ENCODE measurements at places on chromosomes 4 and X.

DNA sequence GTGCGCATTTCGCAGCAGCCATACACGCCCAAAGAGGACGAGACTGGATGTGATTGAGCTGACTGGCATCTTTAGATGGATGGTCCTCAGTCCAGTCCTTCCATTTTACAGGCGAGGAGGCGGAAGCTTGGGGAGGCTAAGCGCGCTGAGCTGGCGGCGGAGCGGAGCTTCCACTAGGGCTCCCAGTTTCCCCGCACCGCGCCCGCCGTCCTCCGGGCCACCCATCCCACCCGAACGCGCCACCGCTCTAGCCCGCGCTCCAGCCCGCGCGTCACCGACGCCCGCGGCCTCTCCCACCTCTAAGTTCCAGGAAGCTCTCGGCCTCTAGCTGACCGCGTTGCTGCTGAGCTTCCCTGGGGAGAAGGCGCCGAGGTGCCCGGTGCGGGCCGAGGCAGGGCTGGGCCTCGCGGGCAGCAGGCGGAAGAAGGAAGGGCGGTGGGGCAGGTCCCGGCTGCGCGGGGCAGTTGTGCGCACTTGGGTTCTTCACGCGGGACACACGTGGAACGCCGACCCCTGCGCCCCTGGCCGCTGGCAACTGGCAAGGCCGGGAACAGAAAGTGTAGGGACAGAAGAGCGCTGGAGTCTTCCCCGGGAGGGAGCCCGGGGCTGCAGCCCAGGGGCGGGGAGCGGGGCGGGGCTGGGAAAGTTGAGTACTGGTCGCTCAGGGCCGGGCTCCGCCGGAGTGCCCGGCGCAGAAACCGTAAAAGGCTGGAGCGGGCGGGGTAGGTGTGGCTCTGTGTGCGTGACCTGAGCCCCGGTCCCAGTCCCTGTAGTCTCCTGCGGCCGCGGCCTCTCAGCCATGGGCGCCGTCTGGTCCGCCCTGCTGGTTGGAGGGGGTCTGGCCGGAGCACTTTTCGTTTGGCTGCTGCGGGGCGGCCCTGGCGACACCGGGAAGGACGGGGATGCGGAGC is at the start of gene STBD1:
TSS of gene STBD1 (plus strand) at position 763 of the 911 bp plus-strand sequence. CDS start at position 800, 37 bp downstream.
- DNase-seq, result no peak

DNA sequence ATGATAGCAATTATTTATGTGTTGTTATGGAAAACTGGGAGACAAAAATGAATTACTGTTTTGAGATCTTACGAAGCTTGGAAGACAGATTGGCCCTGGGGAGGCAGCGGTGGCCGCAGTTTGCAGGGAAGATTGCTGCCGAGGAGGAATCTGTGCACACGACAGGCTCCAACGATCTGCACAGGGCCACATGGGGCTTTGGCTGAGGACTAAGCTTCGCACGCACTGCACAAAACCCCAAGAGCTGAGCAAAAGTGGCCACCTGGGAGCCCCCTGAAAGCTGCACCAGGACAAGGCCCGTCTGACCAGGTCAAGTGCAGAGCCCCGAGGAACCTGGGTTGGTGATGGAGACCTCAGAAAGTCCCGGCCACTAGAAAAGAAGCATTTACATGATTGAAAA is 5.2 kb upstream of the PDE6B start:
- DNase-seq, result no peak

- no peak for DNase-seq
Measured at GRCh38 chr4:2847302-2847871, 3.7 kb downstream of the ADD1 start.

DNA sequence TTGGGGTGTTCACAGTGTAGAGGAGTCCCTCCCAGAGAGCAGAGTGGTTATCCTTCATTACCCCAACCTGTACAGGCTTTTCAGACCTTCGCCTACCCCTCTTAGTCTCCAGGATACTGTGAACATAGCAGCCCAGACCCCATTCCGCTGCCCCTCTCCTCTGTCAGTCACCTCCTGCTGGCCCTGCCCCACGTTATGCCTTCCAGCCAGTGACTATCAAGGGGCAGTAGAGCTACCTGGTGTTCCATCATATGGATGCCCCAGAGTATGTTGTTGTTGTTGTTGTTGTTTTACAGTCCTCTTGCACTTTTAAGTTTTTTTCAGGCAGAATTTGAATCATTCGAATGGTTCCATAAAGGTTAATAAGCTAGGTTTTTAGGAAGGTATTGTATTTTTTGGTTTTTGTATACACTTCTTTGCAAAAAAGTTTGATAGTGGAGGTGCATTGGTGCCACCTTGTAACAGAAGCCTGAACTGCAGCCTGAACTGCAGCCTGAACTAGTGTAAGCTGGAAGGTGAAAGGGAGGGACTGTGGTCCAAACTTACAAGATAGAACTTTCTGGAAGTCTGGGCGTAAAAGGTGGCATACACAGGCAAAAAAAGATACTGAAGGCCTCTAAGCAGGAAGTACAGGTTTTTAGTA is 101.4 kb upstream of the RAB40AL start:
- peak; percentile 55 for DNase-seq

- DNase-seq, result no peak
Measured at GRCh38 chr4:140777894-140778293, 21.7 kb upstream of the TBC1D9 start.

GRCh38 chrX:104098151-104098808 is 14.0 kb upstream of the ZCCHC18 start:
- peak; percentile 61 for DNase-seq

DNA sequence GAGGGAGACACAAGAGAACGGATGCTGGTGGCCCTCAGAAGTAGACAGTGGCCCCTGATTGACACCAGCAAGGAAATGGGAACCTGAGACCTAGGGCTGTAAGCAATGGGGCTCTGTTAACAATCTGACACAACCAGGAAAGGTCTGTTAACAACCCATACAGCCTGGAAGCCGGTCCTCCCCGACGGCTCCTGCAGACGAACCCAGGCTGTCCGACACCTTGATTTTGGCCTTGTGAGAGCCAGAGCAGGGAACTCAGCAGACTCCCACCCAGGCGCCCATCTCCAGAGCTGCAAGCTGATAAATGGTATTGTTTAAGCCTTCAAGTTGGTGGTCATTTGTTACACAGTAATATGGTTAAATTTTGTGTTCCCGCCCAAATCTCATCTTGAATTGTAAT is 10.2 kb upstream of the CYTL1 start:
- DNase-seq, result no peak

DNA sequence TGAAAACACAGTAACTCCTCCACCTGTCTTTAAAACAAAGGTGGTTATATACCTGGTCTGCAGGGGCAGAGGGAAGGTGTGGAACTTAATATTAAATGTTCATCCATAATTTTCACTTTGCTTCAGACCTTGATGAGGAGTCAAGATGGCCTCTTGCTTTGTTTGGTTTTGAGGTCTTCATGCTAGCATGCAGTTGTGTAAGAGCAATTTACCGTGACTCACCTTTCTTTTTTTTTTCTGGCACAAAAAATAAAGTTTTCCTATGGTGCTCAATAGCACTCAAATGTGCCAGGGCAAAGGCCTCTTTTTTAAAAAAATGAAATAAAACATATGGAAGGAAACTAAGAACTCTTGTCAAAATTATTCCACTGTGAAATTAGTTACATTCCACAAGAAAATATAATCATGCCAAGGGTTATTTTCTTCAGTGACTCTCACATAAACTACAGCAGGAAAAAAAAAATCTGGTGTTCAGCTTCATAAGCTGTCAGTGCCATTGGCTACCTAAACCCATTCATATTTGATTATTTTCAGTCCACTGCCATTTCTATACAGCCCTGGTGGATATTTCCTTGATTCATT is 128.2 kb downstream of the SLC7A11 start:
- no peak for DNase-seq

DNA sequence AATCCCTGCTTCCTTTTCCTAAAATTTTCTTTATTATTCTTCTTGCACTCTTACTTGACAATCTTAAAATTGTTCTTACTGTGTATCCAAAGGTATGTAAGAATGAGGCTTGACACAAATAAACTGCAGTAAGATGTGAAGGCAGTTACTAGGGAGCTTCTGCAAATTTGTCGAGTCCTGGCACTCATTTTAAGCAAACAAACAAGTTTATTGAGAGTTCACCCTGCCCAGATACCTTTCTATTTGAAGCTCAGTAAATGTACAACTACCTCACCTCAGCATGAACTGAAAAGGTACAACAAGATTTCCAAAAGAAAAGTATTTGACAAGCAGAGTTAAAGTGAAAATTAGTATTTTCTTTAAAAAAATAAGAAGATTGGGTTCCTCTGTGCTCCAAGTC is 13.3 kb upstream of the SYTL4 start:
- no peak for DNase-seq

GRCh38 chrX:24241822-24242648 is 71.8 kb downstream of the SUPT20HL2 start:
- peak; percentile 27 for DNase-seq

DNA sequence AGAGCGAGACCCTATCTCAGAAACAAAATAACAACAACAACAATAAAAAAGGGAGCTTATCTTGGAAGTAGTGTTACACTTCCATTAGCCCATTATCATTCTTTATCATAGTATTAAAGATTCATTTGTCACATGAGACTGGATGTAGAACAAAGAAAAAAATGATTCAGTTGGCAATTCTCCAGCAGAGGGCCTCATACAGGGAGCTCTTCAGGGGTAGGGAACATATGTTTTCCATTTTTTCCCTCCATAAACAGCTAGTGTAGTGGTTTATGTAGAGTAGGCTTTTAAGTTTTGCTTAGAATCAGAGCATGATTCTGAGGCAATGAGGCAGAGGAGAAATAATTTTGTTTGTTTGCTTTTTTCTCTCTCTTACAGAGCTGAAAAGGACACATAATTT is 5.8 kb downstream of the CPE start:
- no peak for DNase-seq

GRCh38 chrX:47502316-47503125 is 19.5 kb upstream of the ZNF41 start:
- DNase-seq, result no peak

- DNase-seq, result no peak
Measured at GRCh38 chr4:128942607-128943006, 133.1 kb downstream of the JADE1 start.

GRCh38 chr4:791252-791897 is 34.6 kb downstream of the CPLX1 start:
- no peak for DNase-seq

GRCh38 chr4:99234331-99235010 is 15.4 kb upstream of the ADH6 start:
- no peak for DNase-seq

GRCh38 chr4:116244771-116245170 is 840.6 kb downstream of the TRAM1L1 start:
- no peak for DNase-seq

Data from hematopoietic multipotent progenitor cell treated with erythropoietin and hydrocortisone succinate and interleukin-3 and kit ligand, for 17 days (in vitro differentiated cells).